ENCODE measurements at places on chromosomes 1 and 21.
A peak's percentile ranks its signal among the peaks of the same experiment; 100 is the strongest.

DNA sequence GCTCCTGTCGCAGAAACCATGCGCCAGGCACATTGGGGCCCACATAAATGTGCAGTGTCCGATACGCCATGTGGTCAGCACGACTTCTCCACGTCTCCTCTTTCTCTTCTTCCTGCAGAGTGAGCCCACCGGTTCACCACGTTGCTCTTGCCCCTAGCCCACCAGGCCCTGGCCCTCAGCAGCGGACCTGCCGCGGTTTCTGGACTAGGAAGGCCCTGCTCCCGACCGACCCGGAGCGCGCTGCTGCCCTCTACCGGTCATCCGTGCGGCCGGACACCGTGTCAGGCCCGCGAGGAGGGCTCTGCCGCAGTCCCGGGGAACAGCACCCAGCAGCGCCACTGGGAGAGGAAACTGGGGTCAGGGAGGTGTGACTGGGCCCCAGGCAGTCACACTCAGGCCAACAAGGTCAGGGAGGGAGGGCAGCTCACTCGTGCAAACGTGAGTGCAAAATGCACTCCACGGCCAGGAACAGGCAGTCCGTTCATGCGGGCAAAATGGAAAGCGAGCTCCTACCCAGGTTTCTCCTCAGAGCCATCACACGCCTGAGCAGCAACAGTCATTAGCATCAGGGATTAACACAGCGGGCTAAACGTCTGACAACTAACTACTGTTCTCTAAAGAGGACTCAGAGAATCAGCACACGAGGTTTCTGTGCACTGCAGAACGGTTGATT is 13.7 kb downstream of the TLR5 start:
- peak; percentile 81 for DNase-seq

GRCh38 chr1:47545912-47546483 is 108.2 kb downstream of the FOXD2 start:
- DNase-seq = no peak

DNA sequence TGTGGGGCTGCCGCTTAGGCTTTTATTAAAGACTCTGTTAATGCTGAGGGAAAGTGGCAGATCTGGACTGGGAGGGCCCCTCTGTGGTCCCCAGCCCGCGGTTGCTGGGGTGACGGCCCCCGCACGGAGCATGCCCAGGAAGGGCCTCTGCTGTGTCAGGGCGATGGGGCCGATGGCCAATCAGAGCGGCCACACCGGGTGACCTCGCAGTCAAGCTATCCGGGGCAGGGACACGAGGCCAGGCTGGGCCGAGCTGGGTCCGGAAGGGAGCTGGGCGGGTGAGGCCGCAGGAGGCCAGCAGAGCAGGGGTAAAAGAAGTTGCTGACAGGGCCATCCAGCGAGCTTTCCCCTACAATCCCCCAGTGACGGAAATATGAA is 145.1 kb downstream of the CASZ1 start:
- no peak for DNase-seq

DNA sequence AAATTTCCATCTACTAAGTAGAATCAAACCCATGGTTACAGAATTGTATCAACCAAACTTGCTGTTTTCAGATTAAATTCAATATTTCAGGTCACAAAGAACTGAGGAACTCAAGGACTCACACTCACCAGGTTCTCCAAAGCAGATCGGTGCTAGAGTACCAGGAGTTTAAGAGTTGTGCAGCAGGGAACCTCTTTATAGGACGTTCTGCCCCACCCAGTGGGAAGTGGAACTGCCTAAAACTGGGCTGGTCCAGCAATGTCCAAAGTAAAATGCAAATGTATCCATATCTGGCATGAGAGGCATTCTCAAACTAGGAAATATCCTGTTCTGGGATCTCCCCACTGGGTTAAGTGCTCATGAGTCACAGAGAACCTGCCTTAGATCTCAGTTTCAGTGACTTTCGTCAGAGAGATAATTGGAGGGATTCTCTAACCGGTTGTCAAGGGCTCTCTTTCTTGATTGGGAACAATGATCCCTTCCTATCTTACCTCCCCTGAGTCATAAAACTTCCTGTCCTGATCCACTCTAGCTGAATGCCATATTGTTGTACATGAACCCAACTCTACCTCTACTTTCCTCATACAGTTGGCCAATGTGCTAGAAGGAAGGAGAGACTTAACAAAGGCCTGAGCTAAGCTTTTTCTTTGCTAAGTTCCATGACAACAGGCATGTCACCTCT is at the start of gene SPRR2D:
TSS of gene SPRR2D (minus strand) at position 171 of the 682 bp plus-strand sequence. CDS start 774 bp downstream, outside the sequence.
- no peak for DNase-seq

DNA sequence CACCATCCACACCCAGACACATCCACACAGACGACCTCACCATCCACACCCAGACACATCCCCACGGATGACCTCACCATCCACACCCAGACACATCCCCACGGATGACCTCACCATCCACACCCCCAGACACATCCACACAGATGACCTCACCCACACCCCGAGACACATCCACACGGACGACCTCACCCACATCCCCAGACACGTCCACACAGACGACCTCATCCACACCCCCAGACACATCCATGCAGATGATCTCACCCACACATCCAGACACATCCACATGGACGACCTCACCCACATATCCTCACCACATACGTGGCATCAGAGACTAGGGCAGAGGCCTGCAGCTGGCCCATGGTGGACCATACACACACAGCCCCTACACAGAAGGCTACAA is 14.7 kb upstream of the FABP3 start:
- DNase-seq = no peak

- DNase-seq = no peak
Measured at GRCh38 chr21:16837321-16837720, 675.5 kb upstream of the CXADR start.

Data from CD4-positive, alpha-beta T cell treated with Interleukin-17A for 4 hours (primary cell).